ENCODE measurements at places on chromosomes 5 and 9.

- no peak for DNase-seq
Measured at GRCh38 chr5:157820593-157821252, 38.2 kb downstream of the CLINT1 start.

DNA sequence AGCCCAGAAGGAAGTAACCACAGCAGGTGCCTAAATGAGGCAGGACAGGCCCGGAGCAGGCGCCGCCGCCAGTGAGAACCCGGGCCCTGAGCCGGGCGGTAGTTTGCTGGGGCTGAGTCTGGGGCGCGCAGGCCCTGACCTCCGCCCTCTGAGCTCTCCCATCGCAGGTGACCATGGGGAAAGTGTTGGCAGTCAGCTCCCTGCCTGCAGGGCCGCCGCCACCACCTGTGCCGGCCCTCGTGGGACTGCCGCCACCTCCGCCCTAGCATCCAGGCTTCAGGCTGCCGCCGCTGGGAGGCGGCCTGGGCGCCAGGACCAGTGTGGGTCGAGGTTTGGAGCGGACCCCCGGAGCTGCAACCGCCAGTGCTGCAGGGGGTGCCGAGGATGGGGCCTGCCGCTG is 61.1 kb downstream of the TARS1 start:
- DNase-seq: no peak

DNA sequence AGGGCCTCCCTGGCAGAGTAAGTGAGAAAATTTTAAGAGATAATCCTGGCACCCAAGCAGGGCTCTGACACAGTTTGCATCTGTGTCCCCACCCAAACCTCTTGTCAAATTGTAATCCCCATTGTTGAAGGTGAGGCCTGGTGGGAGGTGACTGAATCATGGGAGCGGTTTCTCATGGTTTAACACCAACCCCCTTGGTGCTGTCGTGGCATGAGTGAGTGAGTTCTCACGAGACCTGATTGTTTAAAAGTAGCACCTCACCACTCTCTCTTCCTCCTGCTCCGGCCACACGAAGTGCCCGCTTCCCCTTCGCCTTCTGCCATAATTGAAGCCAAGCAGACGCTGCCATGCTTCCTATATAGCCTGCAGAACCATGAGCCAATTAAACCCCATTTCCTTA is 80.1 kb downstream of the FBXW11 start:
- DNase-seq: no peak

DNA sequence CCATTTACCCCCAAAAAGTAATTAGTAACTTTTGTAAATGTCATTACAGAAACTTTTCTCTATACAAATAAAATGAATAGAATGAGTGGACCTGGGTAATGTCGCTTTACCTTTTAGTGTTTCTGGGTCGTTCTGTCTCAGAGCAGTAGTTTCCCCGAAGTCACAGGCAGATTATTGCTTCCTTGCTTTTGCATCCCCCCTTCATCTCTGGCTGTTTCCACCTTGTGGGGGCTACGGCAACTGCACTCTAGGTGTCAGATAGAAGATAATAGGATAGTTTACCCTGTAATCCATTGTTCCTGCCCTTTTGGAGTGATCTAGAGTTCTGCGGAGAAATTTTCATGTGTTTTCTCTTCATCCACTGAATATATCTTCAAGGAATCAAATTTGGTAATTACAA is 68.7 kb downstream of the PRR16 start:
- DNase-seq: no peak

DNA sequence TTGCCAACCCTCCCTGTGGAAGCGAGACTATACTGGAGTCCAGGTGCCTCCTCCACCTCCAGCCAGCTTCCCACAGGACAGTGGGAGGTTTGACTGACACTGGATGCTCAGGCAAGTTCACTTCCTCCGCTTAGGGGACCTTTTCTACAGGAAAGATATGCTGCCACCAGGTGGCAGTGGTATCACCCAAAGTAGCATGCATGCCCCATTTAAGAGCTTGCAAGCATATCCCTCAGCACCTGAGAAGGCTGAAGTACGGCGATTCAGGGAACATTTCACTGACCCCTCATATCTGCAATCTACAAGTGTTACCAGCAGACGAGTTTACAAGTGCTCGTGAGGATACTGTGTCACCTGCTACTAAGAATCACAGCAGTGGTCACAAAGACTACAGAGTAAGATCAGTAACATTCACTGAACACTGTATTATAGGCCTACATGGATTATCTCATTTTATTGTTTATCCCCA is 75.5 kb downstream of the KLHL3 start:
- peak; percentile 48 for DNase-seq

DNA sequence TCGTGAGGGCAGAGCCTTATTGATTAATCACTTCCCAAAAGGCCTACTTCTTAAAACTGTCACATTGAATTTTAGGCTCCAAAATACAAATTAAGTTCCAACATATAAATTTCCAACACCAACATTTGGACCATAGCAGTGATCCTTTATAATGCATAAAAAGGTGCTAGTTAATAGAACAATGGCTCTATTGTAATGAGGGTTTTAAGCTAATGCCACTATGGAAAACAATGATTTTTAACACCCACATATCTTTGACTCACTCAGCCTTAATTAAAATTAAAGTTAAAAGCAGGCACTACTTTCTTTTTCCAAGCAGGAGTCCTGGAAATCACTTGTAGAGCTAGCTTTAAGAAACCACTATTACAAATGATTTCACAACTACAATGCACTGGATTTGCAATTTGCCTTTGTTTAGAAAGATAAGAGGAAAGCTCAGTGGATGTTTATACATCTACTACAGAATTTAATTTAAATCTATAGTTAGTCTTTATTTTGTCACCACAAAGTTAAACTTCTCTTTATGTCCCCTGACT is 41.8 kb downstream of the DPYSL3 start:
- DNase-seq: no peak

DNA sequence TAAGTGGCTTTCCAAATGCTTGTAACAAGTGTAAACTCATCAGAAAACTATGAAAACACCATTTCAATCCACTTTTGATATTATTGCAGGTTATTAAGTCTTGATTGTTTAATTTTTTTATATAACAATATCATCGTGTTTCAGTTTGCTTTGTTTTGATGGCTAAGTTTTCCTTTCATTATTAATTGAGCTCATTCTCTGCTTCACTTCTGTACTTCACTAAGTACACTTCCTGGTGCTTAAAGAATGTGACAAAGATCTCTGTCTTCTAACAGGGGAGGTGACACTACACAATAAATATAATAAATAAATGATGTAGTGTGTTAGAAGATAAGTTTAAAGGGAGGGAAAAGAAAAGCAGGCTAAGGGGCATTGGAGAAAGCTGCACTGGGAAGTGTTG is 13.0 kb upstream of the RAD23B start:
- no peak for DNase-seq

DNA sequence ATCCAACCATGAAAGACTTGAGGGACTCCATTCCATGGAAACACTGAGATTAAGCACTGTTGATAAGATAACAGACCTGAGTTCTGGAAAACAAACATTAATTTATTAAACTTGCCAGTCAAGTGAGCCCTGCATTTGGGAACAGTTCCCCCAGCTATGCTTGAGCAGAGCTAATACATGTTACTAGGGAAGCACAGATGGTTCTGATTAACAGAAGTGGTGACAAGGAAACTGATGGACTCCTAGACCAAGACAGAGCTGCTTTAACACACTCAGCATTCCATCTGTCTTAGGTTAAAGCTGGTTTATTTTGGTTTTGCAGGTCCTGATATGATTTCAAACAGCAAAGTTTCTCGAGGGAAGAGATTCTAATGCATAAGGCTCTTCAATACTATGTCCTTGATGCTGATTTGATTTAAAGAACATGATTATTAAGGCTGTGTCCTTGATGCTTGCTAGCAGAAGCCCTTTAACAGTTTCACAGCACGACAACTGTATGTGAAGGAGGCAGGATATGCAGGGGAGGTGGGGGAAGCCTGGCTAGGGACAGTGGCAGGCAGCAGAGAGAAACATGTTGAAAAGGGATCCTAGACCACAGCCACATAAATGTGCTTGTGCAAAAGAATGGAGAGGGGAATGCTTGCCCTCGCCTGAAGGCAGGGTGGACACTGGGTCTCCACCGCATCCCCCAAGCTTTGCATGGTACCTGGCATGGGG is 66.2 kb downstream of the ACTBL2 start:
- DNase-seq: no peak

- DNase-seq: no peak
Measured at GRCh38 chr5:168055961-168056360, 235.5 kb upstream of the WWC1 start.

- DNase-seq: peak; percentile 78
Measured at GRCh38 chr5:88680253-88681132, 202.5 kb downstream of the MEF2C start.

- no peak for DNase-seq
Measured at GRCh38 chr5:43101491-43101890, 19.2 kb upstream of the ZNF131 start.

DNA sequence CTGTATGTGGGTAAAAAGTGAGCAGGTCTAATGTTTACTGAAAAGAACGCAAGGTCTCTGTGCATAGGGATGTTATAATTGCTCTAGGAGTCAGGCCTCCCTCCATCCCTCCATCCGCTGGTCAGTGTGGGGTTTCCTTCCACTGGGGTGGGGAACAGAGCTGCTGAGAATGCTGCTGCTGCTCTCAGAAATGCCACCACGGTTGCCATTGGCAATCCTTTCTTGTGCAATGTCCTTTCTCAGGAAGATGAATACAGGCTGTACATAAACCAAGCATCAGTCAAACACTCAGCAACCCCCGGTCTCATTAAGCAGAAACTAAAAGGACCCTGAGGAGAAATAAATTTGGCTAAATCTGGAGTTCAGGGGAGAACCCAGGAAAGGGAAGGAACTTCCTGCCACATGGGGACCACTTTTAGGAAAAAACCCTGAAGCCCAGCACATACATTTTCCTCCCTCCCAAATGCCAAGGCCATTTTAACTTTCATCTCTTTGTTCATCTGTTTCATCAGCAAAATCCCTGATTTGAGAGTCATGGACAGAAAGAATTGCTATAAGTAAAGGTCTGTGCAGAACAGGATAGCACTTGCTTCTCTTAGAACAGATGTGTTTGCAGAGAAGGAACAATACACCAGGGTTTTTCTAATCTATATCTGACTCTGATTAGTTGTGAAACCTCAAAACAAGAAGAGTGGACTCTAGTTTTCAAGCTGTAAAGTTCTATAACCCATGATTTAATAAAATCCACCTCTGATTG is 70.4 kb upstream of the SLC1A3 start:
- DNase-seq: no peak

GRCh38 chr9:129685220-129685932 is 19.9 kb downstream of the PRRX2 start:
- DNase-seq: no peak

GRCh38 chr5:109580225-109580624 is 109.5 kb upstream of the MAN2A1 start:
- no peak for DNase-seq

- DNase-seq: peak; percentile 34
Measured at GRCh38 chr5:147481376-147481775, 28.5 kb downstream of the DPYSL3 start.

GRCh38 chr5:73393611-73394489 is 54.7 kb downstream of the FOXD1 start:
- no peak for DNase-seq

- no peak for DNase-seq
Measured at GRCh38 chr9:5982317-5982716, 33.1 kb downstream of the RANBP6 start.

GRCh38 chr5:74664551-74664950 is 20.5 kb upstream of the HEXB start:
- DNase-seq: no peak

GRCh38 chr9:106305428-106306133 is 557.4 kb upstream of the ZNF462 start:
- DNase-seq: no peak

DNA sequence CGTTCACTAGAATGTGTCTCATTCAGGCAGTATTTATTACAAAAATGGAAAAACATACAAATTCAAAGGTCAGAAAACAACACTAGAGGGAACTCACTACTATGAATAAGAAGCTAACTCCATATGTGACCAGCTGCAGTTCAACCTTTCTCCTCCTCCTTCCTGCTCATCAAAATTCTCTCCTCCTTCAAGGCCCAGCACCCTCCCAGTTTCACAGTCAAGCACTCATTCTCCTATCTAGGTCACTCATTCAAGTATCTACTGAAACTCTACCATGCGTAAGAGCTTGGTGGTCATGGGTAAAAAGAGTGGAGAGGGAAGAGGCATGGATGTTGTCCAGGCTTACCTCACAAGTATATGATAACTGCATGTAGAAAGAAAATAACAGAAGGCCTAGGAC is 27.7 kb downstream of the ECPAS start:
- DNase-seq: no peak

GRCh38 chr9:115691693-115692092 is 461.9 kb upstream of the PAPPA start:
- DNase-seq: no peak

DNA sequence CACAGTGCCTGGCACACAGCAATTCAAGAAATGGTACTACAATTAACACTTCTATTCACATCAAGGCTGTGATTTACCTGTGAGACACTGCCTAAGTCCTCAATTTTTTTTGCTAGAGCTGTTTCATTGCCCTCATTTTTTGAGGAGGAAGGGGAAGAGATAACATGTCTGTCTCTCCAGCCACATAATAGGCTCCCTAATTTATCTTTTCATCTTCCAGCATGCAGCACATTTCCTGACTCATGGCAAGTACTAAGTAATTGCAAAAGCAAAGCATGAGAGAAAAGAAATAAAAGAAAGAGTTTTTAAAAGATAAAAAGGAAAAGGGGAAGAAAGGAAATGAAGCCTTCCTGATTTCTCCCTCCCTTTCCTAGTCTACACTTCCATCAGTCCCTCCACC is 26.9 kb upstream of the RNF38 start:
- no peak for DNase-seq

GRCh38 chr9:21141427-21141882 is at the start of gene IFNW1:
TSS of gene IFNW1 (minus strand) at chr9:21141832. CDS start at chr9:21141570, 262 bp downstream.
- DNase-seq: no peak

GRCh38 chr5:107450531-107450930 is 220.2 kb downstream of the EFNA5 start:
- DNase-seq: no peak

DNA sequence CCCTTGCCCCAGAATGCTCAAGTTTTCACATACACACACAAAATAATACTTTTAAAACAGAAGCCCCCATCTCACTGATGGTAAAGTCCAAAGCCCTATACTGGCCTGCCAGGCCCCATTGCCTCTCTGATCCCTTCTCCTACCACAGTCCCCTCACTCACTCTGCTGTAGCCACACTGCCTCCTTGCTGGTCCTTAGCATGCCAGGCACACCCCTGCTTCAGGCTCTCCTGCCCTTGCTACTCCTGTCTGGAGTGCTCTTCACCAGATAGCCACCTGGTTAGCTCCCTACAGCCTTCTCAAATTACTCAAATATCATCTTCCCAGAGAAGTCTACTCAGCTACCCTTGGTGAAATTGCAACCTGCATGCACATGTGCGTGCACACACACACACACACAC is 177.5 kb downstream of the C5orf15 start:
- no peak for DNase-seq
